Activated T-cell treated with anti-CD3 and anti-CD28 coated beads for 4 hours (primary cell): ENCODE measurements at places on chromosomes 7 and 10.

GRCh38 chr7:95330204-95330960 lies 6.0 kb upstream of the PON1 start:
- DNase-seq, result no peak

- DNase-seq, result no peak
Observed at GRCh38 chr10:1142596-1142995, 86.4 kb downstream of the WDR37 start.

- no peak for DNase-seq
Observed at GRCh38 chr7:105924945-105925344, 38.1 kb upstream of the CDHR3 start.

DNA sequence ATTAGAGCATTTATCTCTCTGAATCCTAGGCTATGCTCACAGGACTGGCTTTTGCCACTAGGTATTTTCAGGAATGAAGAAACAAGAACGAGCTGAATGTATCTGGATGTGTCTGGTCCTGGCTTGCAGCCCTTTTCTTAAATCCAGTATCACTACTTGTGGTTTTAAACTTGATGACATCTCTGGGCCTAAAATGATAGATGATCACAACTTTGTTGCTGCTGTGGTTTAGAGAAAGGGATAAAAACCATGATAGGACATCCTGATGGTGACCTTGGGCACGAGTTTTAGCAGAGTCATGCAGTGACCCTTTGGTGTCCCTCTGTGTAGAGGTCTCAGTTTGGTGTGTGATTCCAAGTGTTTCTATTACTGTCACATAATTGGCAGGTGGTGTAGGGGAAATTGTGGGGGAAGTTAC lies 31.7 kb upstream of the SEMA3C start:
- DNase-seq, result no peak

- DNase-seq, result no peak
Observed at GRCh38 chr7:1747004-1747801, 77.1 kb downstream of the ELFN1 start.

DNA sequence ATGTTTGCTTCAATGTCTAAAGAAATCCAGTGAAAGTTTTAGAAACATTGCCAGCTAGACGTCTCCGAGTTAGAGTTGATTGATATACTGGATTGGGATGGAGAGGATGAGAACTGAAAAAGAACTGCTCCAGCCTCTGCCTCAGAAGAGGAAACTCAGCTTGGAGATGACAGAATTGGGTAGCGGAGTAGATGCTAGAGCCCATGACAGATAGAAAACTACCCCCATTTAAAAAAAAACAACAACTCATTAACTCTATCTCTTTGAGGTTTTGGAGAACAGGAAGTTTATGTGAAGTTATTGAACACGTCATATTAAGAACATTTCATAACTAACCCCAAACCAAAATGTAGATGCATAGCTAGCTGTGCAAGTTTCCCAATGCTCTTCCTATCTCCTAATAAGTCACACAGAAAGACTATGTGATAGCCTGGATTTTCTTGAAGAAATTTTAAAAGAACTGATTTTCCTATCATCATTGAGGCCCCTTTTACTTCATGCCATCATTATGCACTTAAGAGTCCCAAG lies 28.3 kb upstream of the AFAP1L2 start:
- DNase-seq, result no peak

DNA sequence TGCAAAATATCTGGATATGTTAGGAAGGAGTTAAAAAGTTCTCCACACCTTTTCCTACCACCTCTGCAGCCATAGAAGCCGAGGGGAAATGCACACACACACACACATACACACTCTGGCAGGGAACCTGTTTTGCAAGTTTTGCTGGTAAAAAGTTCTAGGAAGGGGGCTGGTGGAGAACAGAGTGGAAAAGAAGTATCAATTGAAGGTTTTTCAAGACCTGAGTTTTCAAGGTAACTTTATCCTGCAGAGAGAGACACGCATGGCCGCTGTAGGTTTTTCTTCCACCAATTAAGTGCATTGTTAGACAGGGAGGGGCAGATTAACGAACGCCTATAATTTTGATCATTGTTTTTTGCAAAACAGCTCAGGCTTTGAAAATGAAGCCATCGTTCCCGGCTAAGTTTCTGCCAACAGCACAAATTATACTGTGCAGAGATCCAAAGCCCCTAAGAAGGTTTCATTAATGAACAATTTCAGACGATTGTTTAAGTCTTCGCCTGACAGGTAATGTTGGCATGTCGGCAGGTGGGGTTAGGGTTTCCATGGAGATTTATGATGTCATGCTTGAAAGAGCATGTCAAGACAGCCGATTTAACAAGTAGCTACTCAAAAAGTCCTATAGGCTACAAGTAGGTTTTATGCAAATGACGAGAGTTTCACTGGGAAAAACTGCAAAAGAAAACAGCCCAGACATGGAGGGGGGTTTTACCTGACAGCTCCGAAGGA lies 29.7 kb downstream of the KIAA1217 start:
- DNase-seq, result no peak

DNA sequence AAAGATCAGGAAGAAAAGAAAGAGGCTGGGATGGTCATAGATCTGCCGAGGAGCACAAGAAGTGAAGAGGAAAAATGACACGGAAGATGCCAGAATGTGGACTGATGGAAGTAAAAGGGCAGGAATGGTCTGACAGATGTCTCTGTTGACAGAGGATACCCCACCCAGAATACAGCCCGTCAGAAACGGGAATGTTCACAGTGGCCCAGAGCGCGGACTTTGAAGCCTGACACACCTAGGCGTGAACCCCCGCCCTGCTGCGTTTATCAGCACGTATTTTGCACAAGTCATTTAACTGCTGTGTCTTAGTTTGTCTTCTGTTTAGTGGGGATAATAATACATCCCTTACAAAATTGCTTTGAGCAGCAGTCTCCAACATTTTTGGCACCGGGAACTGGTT lies 27.1 kb downstream of the AKR1B1 start:
- DNase-seq, result no peak

DNA sequence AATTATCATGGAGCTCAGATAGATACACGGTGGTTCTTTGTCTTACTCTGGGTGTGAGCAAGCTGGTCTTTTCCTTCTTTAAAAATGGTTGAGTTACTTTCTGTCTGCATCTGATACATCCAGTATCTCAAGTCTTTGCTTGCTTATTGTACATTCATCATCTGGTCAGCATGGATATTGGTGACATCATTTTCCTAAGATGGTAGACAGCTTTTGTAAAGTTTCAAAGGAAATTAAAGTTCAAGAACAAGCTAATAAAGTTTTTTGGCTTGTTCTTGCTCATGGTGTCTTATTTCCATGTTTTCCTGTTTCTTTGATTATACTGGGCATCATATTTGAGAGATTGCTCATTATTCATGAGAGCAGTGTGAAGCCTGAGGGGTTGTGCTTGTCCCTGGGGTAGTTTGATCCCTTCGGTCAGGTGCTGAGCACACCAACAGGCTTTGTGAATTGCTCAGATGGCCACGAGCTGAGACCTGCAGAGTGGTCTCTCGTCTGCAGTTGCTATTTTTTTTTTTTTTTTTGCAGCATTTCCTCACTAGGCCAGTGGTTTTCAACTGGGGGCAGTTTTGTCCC lies 38.5 kb downstream of the MGMT start:
- no peak for DNase-seq

GRCh38 chr10:24762161-24762924 lies 38.7 kb upstream of the ARHGAP21 start:
- DNase-seq, result no peak

GRCh38 chr7:35975851-35976454 lies 175.1 kb downstream of the SEPTIN7 start:
- peak; percentile 44 for DNase-seq

- DNase-seq, result no peak
Observed at GRCh38 chr10:129659508-129660268, 192.6 kb downstream of the MGMT start.

GRCh38 chr10:76582531-76582930 lies 1055.1 kb downstream of the KCNMA1 start:
- no peak for DNase-seq

GRCh38 chr10:86283466-86284287 lies 82.9 kb downstream of the GRID1 start:
- no peak for DNase-seq

DNA sequence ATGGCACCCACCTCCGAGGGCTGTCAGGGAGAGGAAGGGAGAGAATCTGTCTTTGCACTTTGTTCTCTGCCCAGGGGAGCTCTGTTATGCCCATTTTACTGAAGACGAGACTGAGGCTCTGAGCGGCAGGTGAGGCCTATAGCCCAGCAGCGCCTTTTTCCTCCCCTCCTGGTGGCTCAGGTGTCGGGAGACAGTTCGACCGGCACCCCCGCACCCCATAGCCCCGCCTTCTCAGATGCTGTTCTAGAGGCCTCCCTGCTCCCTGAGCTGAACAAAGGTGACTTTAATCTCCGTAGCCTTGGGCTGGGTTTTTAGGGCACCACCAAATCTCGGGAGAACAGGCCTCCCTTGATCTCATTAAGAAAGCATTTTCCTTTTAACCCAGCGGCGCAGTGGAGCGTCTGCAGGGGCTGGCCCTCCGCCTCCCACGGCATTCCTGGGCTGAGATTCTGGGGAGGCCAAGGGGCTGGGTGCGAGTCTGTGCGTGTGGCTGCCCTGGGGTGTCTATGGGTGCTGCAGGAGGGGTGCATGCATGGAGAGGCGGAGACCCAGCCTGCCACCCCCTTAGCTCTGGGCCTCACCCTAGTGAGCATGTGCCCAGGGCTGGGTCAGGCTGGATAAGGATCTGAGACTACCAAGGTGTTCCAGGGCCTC lies 3.3 kb downstream of the LFNG start:
- DNase-seq, result no peak

DNA sequence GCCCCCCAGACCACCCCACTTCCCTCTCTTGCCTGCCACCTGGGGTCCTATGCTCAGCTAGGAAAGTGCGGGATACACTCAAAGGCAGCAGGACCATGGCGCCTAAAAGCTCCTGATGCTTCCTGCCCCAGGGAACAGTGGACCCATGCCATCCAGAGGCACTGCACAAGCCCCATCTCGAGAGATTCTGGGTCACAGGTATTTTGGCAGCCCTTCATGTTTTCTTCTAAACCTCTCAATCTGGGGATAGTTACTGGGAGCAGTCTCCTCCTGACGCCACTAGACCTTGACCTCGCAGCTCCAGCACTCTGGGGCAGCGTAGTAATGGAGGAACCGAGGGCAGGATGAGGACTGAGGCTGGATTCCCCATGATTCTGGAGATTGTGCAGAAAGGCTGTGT lies 107.1 kb downstream of the GRK5 start:
- no peak for DNase-seq

DNA sequence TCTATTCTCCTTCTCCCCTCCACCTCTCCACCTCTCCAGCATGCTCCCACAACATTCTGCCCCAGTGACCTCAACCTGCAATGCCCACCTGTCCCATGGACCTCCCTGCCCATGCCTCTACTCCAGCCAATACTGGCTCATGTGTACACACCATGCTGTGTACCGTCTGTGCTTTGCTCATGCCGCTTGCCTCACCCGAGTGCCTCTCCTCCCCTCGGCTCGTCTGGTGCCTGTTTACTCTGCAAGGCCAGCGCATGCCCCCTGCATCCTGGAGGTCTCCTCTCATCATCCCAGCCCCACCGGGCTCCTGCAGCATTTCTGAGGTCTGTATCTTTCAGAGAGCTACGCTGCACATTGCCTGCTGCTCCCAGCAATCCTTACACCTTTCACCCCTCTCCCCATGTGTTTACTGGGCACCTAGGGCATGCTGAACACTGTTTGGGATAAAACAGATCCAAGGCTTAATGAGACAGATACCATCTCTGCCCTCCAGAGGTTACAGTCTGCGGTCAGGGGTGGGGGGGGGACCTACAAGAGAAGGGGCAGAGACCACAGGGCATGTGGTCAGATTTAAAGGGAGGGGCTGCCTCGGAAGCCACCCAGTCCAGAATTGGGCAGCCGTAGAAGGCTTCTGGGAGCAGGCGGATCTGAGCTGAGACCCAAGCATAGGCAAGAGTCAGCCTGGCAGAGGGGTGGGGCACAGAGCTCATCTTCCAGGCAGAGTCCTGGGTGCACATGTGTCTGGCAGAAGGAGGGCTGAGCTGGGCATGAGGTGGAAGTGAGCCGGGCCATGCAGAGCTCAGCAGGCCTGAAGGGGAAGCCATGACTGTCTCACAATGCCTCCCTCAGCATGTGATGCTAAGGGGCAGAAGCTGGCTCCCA lies 29.6 kb upstream of the PSAP start:
- no peak for DNase-seq

DNA sequence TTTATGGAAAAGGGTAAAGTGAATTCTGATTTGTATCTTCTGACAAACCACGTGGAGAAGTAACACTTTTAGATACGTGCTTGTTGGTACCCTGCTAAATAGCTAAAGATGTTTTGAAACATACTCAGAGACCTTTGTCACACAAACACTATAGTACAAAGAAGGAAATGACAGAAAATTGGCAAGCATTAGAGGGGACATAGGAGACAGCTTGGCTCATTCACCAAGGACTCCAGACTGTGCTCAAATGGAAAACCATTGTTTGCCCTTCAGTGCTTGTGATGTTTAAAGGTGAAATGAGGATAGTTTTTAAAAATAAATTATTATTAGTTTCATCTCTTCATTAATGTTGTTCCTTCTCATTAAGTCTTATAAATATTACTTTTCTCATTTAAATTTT lies 34.0 kb upstream of the CD36 start:
- DNase-seq, result no peak

GRCh38 chr10:114545071-114545470 lies 113.0 kb downstream of the ABLIM1 start:
- no peak for DNase-seq

GRCh38 chr7:54188843-54189242 lies 353.3 kb upstream of the VSTM2A start:
- DNase-seq, result no peak

- no peak for DNase-seq
Observed at GRCh38 chr7:149432121-149432691, 28.7 kb downstream of the ZNF777 start.

DNA sequence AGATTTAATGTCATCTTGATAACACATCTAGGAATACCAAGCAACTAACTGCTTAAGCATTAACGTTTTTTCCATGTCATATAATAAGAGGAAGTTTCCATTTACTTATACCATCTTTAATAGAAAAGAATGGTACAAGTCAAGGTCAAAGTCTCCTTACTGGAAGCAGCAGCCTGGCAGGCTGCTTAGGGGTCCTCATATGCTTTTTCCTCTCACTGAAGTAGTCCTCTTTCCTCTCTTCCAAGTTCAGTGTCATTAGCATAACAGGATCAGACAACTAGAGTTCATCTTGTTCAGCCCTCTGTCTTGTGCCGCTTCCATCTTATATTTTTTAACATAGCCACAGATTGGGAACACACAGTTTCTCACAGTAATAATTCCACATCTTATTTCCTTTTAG lies 405.7 kb downstream of the GFRA1 start:
- DNase-seq, result no peak

GRCh38 chr10:70588255-70588654 lies 14.3 kb downstream of the PRF1 start:
- DNase-seq, result no peak
